BJ (cell line): ENCODE measurements at places on chromosomes 1 and 21. TPM values are rescaled to one million over a fixed set of nuclear protein-coding genes. Genes with fewer than 3 reads are reported as not detected.

DNA sequence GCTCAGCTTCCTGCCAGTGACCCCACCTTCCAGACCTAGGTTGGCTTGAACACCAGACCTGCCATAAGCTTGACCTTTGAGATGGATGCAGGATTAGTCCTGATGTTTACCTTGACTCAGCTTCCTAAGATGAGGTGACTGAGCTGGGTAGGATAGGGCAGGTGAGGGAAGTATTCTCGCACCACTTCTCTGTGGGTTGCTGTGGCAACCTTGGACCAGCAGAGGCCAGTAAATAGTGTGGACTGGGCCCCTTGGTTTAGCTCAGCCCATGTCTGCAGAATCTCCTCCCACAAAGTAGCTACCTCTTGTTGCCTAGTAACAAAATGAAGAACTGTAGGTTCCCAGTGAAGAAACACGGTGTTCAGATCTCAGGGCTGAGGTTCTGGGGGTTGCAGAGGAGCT is 8.4 kb downstream of the RPS6KA1 start:
- DNase-seq = no peak

DNA sequence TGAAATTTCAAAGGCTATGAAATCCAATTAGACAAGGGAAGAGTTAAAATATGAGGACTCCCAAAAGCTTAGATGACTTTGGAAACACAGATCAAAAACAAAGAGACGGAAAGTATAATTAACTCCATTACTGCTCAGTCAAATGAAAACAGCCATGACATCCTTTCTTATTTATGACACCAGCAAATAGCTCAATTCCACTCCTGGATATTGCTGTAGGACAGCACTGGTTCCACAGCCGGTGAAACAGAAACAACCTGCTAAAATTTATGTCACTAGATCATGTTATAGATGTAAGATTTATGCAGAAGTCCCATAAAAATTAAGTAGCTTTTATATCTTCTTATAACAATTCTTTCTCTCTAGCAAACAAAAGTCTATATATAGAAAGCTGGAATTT is 65.6 kb upstream of the RRP15 start:
- DNase-seq = no peak

- no peak for DNase-seq
Observed at GRCh38 chr1:246528933-246529731, 22.1 kb upstream of the SMYD3 start.

- no peak for DNase-seq
Observed at GRCh38 chr1:223082914-223083313, 60.1 kb downstream of the TLR5 start.

- DNase-seq = no peak
Observed at GRCh38 chr1:59751801-59752200, 62.9 kb upstream of the HOOK1 start.

- no peak for DNase-seq
Observed at GRCh38 chr1:177439301-177439700, 268.5 kb downstream of the BRINP2 start.

- no peak for DNase-seq
Observed at GRCh38 chr1:20588634-20589225, at the start of gene CDA. Gene CDA, plus strand, starts transcription at chr1:20589097. Its CDS starts 33 bp downstream, at chr1:20589130.

- DNase-seq = no peak
Observed at GRCh38 chr1:68623700-68624099, 126.8 kb upstream of the DEPDC1 start.

DNA sequence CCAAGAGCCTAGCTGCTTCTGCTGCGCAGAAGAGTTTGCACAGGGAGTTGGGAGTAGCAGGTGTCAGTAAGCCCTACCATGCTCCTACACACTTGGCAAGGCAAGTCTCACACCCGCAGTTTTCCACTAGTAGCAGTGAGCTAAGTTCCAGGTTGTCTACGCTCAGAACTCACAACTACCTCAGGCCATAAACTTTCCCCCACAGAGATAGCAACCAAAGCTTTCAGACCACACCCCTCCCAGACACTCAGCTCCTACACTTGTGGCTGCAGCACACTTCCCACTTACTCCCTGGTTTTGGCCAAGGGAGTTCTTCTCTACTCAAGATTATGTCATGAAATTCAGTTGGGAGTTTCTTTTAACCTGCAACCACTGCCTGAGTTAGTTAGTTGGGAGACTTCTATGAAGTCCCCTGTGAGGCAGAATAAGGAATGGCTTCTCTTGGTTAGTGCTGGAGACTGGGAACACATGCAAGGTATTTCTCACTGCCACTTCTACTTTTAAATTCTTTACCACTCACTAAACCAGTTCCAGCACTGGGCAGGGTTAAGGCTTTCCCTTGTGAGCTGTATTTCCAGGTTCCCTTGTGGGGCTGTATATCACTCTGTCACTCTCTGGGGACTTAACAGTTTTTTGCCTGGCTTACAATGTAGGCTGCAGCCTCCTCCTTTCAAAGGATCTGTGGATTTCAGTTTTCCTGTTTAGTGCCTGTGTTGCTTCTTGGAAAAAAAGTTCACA is 18.3 kb upstream of the MAB21L3 start:
- no peak for DNase-seq

Gene GJA5
- polyA plus RNA-seq = 3.0 and 5.1 TPM in 2 replicates

DNA sequence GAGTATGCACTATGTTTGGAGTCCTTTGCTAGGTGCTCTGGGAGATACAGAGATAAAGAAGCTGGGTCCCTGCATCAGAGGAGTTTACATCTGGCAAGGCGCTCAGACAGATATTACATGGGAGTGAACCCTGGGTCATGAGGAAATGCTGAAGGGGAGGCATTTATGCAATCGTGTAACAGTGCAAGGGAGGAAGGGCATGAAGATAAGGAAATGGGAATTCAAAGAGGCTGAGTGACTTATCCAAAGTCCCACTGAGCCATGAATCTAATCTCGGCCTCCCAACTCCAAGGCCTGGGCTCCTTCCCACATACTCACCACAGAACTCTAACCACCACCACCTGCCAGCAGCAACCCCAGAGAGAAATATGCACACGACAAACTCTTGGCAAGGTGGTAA is 51.6 kb downstream of the FAM163A start:
- DNase-seq = no peak

GRCh38 chr1:65068202-65069010 is 79.6 kb upstream of the AK4 start:
- DNase-seq = no peak

GRCh38 chr1:188432427-188432826 is 1603.7 kb downstream of the PLA2G4A start:
- DNase-seq = no peak

GRCh38 chr21:45993210-45994085 is 11.9 kb downstream of the COL6A1 start:
- no peak for DNase-seq

DNA sequence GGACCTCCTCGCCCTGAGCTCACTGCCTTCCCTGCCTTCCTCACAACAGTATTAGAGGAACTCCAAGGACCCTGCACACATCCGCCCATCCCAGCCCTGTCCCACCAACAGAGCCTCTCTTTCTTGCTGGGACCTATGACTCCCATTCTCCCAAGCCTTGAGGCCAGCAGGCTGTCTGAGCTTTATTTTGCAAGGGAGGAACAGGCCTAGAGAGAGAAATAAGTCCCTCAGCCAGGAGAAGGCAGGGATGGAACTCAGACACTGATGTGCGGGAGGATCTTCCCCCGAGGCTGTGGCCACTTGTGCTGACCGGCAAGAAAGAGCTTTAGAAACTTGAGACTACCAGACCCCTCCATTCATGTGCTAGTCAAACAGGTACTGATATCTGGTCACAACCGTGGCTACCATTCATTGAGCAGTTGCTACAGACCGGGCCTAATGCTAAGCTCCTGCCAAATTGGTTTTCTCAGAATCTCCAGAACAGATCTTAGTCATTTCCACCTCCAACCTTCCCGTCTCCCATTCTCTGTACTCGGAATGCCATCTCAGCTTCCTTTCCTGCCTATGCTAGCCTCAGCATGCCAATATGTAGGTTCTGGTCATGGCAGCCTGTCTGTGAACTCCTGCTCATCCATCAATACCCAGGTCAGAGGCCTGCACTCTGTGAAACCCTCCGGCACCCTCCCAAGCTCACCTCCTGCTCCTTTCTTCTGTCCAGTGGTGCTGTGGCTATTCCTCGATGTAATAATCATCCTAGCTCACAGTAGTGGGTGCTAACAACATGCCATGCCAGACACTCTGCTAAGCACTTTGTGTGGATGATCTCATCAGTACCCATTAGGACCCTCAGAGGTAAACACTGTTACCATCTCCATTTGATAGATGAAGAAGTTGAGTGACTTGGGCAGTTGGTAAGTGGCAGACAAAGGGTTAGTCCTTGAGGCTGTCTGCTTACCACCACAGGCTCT is 3.8 kb downstream of the TMEM54 start:
- no peak for DNase-seq

Gene LRIF1
- polyA plus RNA-seq = 8.3 and 13.5 TPM in 2 replicates

DNA sequence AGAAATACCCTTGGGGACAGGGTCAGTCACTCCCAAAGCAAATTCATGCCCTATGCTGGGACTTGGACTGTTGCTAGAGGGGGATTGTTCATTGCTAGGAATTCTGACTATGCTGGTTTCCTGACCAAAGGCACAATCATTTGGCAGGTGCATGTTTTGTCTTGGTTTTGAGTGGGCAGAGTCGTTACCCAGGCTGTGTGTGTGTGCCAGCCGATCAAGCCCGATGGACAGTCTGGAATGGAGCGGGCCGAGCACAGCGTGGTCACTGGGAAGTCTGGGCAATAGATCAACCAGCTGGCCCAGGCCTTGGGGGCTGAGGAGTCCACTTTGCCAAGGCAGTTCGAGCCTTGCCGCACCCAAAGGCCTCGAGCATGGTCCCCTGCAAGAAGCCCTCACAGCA is 60.9 kb downstream of the HTR6 start:
- DNase-seq = no peak

DNA sequence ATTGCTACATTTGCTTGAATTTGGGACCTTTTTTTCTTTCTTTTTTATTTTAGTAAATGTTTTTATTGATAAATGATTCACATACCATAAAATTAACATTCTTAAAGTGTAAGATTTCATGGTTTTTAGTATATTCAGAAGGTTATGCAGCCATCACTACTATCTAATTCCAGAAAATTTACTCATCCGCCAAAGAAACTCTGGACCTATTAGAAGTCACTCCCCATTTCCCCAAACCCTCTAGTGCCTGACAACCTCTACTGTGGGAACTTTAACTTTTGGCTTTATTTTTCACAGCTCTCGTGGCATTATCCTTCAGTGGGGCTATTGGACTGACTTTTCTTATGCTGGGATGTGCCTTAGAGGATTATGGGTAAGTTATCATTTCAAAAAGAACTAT is 4.5 kb downstream of the LEPR start:
- DNase-seq = no peak

GRCh38 chr1:27789540-27790041 is 16.6 kb downstream of the STX12 start:
- DNase-seq = no peak

GRCh38 chr21:38221594-38221993 is 35.2 kb upstream of the KCNJ15 start:
- no peak for DNase-seq

Gene C1orf115
- 3.8 and 3.9 TPM in 2 replicates for polyA plus RNA-seq

DNA sequence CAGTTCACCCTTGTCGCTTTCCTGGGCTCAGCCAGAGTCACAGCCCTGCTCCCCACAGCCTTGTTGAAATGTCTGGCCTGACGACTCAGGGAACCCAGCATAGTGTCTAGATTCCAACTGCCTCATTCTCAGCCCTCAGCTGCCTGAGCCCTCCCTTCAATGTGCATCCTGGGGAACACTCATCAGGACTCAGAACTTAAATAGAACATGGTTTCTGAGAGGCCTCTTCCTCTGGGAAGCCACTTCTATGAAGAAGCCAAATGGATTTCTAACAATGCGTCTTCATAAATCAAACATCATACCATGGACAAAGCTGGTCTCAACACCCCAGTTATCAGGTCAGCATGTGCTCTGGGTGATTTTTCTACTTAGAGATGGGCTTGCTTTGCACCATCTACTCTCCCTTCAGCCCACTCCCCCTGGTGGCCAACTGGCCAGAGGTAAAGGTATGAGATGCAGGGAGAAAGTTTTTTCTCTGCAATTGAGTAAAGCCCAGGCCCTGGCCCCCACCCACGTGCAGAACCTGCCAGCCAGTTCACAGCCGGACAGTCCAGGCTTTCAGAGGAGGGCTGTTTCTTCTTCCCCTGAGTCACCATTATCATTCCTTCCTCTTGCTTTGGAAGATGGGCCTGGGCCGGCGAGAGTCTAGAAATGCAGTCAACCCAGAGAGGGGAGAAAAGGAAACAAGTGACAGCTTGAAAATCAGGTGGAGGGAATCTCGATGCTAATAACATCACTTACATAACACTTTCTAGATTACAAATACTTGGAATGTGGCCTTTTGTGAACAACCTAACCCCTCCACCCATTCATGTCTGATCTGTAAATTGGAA is 32.1 kb downstream of the CD244 start:
- no peak for DNase-seq

DNA sequence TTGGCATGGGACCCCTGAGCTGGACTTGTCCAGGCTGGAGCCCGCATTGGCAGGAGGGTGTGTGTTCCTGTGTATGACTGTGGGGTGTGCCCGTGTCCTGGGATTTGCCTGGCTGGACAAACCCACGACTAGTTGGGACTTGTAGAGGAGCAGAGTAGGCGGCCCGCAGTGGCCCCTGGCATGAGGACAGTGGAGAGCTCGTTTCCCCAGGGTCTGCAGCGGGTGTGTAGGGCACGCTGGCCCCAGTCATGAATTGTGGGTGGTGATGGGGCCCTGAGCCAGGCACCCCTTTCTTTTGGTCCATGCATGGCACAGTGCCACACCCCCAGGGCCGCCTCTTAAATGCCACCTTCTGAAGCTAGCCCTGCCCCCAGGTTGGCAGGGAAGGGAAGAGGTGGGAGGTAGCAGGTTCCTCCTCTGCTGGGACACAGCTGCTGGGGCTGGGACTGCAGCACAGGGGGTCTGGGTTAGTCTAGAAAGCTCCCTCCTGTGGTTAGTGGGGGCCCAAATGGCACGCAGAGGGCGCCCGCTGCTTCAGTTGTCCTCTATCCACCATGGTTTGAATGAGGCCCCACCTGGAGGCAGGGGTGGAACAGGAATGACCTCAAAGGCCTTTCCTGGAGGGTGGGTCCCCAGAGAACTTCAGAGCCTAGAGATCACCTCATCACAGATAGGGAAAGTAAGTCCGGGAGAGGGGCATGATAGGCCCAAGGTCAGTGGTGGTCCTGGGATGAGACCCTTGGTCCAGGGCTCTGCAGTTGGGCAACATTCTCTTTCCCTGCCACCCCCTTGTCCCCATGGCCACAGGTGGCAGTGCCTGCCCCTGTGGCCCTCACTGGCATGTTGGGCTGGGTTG is 4.1 kb downstream of the CROCC start:
- no peak for DNase-seq

GRCh38 chr1:26320896-26321295 is 3.1 kb downstream of the CD52 start:
- no peak for DNase-seq

- no peak for DNase-seq
Observed at GRCh38 chr1:152502496-152503180, 8.0 kb upstream of the LCE5A start.

Gene KCNN3
- polyA plus RNA-seq = not detected in 2 replicates

- DNase-seq = no peak
Observed at GRCh38 chr1:235023711-235024439, 104.8 kb downstream of the TOMM20 start.

DNA sequence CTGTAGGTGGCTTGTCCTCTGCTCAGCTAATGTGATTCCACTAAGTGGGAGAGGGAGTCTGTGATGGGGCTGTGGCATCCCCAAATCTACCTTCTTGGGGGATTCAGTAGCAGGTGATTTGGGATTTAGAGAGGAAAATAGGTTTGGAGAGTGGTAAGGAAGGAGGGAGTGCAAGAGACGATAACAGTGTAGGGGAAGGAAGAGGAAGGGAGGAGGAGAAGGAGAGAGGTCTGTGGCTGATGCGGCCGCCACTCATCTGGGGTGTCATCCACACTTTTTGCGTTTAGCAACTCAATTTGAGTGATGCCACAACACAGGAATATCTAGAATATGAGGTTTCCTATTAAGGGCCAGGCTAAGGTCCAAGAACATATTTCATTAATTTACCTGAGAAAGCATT is 23.8 kb upstream of the PCP4 start:
- no peak for DNase-seq

Gene RAD54L
- polyA plus RNA-seq = 4.3 and 5.6 TPM in 2 replicates
